ENCODE measurements at places on chromosomes 5 and 9.

GRCh38 chr5:109922381-109922995 is 232.8 kb downstream of the MAN2A1 start:
- ATAC-seq, result no peak

GRCh38 chr5:1112596-1113331 is 901 bp upstream of the SLC12A7 start:
- peak; percentile 14 for ATAC-seq

DNA sequence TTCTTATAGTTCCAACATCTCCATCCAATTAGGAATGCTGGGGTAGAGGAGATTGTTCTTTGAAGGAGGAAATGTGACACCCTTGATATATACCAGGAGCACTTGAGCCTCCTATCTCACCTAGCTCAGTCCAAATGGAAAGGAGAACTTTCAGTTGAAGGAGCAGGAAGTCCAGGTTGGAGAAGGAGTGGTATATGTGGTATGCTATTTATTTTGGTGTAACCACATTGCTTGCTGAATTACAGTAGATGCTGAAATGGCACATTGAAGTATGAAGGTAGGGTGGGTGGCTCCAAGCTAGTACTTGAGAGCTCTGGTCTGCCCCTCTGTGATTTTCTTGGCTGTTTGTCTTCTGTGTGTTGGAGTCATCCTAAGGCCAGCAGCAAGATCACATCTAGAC is 6.1 kb downstream of the CSNK1G3 start:
- ATAC-seq, result no peak

- ATAC-seq, result no peak
Measured at GRCh38 chr9:98356953-98357690, 101.7 kb upstream of the TBC1D2 start.

GRCh38 chr9:137429546-137429890 is 6.3 kb downstream of the NOXA1 start:
- ATAC-seq, result no peak

DNA sequence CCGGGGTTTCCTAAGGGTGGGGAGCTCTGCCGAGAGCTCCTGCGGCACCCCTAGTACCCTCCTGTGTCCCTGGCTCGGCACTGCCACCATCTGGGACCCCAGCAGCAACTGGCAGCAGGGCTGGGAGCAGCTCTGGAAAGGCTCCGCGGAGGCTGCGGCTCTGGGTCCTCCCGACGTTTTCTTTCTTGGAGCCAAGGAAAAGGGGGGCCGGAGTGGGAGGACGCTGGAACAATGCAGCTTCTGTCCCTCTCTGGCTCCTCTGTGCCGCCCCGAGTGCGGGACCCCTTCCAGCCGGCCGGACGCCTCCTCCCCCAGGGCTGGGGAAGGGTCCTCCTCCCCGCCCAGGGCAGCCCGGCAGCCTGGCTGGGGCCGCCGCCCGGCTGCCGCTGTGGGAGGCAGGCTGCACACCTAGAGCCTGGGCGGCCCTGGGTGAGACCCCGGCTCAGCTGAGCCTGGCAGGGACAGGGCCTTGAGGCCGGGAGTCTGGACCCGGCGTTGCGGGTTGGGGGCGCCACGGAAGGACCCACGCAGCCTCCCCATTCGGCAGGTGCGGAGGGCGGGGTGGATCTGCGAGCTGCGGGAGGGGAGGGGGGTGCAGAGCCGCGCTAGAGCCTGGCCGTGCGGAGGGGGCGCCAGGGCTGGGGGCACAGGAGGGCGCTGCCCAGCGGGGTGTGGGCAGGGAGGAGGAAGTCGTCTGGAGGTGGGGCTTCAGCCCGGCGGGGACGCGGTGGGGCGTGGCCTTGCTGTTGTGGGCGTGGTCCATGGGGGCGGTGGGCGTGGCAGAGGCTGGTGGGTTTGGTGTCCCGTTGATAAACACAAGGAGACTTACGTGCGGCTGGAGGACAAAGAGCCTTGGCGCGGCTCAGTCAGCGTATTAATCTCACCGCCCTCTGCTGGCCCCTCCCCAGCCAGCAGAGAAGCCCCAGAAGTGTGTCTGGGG is 15.1 kb downstream of the GPSM1 start:
- peak; percentile 43 for ATAC-seq

DNA sequence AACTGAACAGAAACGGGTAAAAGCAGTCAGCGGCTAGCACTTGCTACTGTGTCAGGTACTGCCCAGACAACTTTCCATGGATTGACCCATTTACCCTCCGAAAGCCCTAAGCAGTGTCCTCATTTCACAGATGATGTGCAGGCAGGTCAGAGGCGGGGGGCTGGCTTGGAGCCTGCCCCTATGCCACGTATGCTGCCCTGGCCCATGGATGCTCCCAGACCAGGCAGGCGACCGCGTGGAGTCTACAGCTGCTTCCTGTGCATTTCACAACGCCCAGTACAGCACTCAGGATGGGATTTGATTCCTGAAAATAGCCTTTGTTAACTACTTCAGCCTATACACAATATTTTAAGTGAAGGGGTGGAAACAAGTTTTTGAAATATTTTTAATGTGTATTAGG is 202.9 kb downstream of the NXNL2 start:
- ATAC-seq, result no peak

GRCh38 chr5:102823441-102823874 is 68.4 kb downstream of the PAM start:
- no peak for ATAC-seq

DNA sequence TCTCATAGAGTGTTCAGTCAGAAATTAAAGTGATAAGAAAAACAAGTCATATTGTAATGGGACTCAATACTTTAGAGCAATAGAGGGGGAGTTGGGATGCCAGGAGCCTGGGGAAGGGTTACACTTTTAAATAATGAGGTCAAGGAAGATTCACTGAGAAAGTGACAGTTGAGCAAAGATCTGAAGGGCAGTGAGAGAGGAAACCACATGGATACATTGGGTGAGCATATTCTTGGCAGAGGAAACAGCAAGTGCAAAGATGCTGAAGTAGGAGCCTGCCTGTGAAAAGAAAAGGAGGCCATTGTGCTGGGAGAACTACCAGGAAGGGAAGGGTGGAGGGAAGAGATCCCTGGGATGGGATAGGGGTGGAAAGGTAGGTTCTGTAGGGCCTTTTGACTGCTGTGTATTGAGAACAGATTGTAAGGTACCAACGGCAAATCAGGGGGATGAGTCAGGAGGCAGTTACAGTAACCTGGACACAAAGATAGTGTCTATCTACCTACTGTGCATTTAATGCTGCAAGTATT is 79.4 kb downstream of the PAM start:
- ATAC-seq, result no peak

DNA sequence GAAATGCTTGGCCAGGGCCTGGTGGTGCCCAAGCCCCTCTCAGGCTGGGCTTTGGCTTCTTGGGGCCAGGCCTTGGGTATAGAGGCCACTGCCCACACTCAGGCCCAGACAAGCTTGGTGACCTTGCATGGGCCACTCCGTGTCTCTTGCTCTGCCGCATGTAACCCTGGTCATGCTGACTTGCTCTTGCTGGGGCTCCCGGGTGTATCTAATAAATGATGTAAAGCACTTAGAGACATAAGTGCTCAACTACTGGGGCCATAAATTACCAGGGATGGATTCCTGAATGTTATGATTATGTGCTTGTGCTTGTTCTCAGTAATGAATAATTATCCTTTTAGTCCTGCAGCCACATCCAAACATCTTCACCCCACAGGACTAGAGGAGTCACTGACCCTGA is 54.0 kb downstream of the C5orf15 start:
- no peak for ATAC-seq

DNA sequence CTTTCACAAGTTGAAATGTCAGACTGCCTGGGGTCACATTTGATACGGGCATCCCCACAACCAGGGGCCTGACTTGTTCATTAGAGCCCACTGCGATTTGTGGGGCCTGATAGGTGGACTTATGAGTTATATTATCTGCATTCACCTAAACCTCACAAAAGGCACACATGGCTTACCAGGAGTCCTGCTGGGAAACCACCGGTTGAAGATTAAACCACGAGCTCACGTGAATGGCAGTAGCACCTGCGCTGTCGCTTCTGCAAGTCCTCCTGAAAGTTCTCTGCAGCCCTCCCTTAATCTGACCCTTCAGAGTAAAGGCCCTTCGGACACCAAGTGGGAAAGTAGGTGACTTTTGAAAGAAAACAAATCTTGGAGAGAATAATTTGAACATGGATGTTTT is 68.9 kb downstream of the PPIC start:
- ATAC-seq, result no peak

GRCh38 chr9:95435074-95435728 is 81.6 kb downstream of the PTCH1 start:
- ATAC-seq, result no peak

- ATAC-seq, result peak; percentile 11
Measured at GRCh38 chr9:93108291-93109041, 12.4 kb downstream of the CARD19 start.

GRCh38 chr5:135203593-135204036 is 169.6 kb upstream of the PITX1 start:
- ATAC-seq, result peak; percentile 69

DNA sequence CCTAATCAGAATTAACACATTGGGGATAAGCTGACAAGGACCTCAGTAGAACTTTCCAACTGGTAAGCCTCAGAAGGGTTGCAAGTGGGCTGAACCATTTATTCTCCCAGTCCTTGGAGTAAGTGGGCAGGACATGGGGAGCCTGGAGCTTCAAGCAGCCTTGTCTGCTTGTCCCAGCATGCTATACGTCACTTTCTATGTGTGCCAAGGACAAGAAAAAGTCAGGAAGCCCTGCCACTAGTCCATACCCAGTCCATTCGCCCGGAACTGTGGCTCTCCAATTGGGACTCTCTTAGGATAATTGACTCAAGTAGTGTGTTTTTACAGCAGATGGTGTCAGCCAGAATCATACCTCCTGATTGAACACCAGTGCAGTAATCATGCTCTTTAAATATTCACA is 62.6 kb upstream of the FRRS1L start:
- ATAC-seq, result no peak

DNA sequence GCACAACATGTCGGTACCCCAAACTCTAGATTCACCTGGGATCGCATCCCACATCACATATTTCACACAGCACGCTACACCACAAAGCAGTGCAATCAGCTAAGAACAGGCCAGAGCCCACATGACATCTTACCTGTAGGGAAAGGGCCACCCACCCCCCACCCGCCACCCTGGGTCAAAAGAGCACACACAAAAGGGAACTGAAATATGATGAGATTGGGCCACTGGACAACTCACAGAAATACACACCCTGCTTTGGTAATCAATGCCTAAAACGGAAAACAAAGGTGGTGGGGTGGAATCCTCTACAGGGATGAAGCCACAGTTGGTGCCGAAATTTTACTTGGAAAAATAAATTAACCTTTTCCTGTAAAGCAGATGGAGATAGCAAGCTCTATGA is 13.1 kb downstream of the RETREG1 start:
- no peak for ATAC-seq

DNA sequence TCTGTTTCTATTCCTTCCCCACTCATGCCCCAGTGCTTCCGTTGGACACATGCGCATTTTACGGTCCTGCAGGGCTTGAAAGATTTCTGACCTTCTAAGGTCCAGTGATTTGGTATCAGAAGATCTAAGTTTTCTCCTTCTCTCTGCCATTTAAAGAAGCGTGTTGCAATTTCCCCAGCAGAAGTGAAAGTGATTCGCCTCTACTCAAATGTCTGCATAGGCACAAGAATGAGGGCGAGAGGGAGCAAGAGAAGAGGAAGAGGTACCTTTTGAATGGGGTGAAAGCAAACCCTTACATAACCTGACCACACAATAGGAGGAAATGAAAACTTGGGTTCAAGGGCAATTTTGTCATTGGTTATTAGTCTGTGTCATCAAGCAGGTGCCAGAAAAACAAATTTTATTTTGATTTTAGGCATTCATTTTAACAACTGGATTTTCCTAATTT is 31.7 kb upstream of the NR3C1 start:
- peak; percentile 69 for ATAC-seq

DNA sequence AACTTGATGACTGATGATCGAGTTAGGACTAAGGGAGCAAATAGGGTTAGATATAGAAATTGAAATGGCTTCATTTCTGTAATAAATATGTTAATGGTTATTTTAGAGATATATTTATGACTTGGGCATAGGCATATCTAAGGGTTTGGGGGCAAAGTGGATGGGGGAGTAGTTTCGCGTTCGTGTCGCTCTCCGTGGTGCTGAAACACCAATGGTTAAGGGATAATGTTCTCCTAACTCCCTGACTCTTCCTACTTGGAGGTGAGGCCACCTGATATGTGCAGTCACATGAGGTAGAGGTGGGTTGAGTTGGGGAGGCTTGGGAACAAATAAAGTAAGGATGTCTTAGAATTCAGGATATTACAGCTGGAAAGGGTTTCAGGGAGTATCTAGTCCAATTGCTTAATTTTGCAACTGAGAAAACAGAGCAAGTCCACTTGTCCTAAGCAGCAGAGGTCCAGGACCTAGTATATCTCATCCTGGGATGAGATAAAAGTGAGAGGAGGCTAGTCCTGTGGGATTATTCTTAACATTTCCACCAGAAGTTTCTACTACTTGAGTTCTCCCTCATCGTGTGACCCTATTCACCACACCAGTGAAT is 44.0 kb upstream of the MAP1B start:
- no peak for ATAC-seq

DNA sequence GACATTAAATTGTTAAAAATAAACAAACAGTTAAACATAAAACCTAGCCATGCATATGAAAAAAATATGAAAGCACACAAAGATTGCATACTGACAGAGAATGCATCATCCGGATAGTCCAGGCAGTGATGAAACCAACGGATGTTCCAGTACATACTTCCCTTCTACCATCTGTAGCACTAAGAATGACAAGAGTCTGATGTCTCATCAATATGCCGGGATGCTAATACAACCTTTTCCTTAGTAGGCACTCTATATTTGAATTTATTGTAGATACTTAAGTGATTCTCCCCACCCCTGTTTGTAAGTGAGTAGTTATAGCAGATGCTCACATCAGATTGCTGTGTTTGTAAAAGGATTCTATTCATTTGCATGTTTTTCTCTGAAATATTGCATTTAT is 571.2 kb upstream of the WWC1 start:
- no peak for ATAC-seq

- ATAC-seq, result peak; percentile 31
Measured at GRCh38 chr5:169945831-169946261, 34.4 kb downstream of the INSYN2B start.

- ATAC-seq, result peak; percentile 99
Measured at GRCh38 chr5:168579488-168580226, 489 bp upstream of the PANK3 start.

GRCh38 chr9:107281184-107281583 is 1.9 kb upstream of the RAD23B start:
- no peak for ATAC-seq

- ATAC-seq, result no peak
Measured at GRCh38 chr5:133430095-133430494, 182.2 kb downstream of the FSTL4 start.

- peak; percentile 56 for ATAC-seq
Measured at GRCh38 chr5:163914910-163915309, 409.5 kb downstream of the MAT2B start.

- no peak for ATAC-seq
Measured at GRCh38 chr5:17157294-17157693, 60.1 kb upstream of the BASP1 start.

GRCh38 chr5:178398901-178399700 is 166.5 kb upstream of the PHYKPL start:
- ATAC-seq, result no peak

GRCh38 chr5:77709993-77710685 is 66.0 kb downstream of the TBCA start:
- ATAC-seq, result no peak
